ENCODE measurements at places on chromosomes 16 and 17.

DNA sequence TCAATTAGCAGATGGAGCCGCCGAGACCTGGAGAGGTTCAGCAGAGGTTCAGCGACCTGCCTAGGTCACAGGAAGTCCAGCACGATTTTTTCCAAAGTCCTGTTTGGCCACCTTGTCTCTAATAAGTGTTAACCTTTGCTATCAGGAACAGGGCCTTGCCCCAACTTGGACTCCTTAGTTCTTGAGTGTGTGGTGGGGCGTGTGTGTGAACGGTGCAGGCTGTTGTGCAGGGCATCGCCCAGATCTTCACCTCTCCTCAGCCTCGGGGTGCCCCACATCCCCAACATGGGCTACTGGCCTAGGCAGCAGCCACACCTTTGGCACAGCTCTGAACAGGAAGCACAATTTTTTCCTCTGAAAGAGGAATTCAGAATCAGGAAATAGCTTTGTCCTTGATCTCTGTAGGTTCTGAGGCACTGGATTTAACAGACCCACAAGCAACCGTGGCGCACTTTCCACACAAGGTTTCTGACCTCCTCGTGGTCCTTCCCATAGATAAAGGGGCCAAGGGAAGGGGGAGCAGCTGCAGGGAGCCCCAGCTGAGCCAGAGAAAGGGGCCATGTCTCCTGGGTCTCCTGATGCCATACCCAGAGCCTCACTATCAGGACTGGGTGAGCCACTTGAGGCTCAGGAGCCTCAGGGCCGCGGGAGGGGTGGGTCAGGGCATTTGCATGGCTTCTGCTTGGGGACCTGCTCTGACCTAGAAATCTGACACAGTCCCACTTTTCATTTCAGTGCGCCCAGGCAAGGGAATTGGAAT, 10.4 kb downstream of the MPRIP start:
- no peak for DNase-seq

DNA sequence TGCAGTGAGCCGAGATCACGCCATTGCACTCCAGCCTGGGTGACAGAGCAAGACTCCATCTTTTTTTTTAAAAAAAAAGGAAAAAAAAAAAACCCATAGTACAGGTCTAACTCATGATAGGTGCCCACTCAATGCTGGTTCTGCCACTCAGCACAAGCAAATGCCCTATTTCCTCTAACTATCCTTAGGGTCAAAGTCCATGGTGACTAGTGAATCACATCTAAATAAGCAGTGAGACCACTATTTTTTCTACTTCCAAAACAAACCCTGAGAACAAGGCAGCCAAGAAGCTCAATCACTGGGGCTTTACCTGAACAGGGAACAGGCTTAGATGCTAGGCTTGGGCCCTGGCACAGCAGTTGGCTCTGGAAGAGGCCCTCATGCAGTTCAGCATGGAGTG, 3.4 kb downstream of the BLTP2 start:
- no peak for DNase-seq

DNA sequence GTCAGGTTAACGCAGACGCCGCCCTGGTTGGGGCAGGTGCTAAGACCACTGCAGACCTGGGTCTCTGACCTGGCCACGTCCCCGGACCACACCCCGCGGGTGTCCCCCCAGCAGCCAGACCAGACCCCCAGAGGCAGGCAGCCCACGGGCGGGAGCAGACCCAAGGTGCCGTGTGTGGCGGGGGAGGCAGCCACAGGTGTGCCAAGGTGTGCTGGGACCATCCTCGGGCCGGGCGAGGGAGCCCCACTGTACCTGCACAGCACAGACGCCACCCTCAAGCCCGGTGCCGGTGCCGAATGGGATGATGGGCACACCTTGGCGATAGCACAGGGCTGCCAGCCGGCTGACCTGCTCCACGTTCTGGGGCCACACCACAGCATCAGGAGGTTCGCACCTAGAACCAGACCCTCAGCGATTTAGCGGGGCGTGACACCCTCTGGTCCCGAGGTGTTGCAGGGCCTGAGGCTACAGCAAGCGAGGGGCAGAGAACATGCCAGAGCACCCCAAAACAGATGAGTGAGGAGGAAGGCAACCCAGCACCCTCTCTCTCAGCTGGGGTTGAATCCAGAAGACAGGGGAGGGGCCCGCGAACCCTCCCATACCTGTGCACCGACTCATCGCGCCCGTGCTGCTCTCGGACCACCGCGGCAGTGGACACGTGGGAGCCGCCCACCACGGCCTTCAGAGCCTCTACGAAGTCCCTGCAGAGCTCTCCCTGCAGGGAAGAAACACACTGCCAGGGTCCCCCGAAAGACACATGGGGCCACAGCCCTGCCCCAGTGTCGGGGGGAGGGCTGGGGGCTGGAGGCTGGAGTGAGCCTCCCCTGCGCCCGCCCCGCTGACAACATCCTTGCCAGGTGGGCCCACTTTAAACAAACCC, 1.4 kb downstream of the LDHD start:
- DNase-seq, result no peak

- DNase-seq, result no peak
These were observed 12.8 kb downstream of the SPNS3 start for GRCh38 chr17:4446326-4447071.

DNA sequence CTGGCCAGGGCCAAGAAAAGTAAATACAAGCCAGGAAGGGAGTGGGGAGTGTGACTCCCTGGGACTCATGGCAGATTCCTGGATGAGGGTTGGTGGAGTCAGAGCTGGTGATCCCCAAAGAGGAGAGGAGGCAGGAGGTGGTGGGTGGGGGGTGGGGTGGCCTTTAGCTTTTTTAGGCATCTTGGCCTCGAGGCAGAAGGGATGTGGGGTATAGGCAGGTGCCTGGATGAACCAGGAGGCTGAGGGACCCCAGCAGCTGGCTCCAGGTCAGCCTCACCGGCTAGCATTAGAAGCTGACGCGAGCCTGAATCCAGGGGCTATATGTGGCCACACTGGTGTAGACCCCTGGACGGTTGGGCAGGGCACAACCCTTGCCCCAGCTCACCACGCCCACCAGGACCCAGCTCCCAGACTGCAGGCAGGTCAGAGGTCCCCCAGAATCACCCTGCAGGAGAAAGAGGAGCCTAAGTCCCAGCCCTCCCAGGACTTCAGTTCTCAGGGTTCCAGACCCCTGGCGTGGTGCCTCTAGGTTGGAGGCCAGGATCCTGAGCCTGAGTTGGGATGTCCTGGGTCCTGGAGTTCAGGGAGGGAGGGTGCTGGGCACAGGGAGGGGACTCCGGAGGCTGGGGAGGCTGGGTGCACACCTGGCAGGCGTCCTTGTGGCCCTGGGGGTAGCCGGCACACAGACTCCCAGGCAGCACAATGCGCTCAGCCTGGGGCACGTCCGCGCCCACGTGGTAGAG, 2.8 kb downstream of the PRSS33 start:
- no peak for DNase-seq

DNA sequence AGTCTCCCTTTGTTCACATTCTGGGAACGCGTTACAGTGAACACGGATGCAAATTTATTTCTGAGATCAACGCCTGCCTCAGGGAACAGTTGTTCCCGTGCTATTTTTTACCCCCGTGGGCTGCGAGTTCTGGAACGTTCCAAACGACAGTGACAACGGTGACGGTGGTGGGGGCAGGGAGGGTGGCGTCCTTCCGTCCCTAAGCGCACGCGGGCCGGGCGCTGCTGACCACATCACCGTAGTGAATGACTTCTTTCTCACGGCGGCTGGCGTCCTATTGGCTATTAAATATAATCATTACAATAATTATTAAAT, 45.1 kb upstream of the SSTR5 start:
- DNase-seq, result no peak

- DNase-seq, result no peak
These were observed 7.0 kb upstream of the METTL22 start for GRCh38 chr16:8614435-8615029.

DNA sequence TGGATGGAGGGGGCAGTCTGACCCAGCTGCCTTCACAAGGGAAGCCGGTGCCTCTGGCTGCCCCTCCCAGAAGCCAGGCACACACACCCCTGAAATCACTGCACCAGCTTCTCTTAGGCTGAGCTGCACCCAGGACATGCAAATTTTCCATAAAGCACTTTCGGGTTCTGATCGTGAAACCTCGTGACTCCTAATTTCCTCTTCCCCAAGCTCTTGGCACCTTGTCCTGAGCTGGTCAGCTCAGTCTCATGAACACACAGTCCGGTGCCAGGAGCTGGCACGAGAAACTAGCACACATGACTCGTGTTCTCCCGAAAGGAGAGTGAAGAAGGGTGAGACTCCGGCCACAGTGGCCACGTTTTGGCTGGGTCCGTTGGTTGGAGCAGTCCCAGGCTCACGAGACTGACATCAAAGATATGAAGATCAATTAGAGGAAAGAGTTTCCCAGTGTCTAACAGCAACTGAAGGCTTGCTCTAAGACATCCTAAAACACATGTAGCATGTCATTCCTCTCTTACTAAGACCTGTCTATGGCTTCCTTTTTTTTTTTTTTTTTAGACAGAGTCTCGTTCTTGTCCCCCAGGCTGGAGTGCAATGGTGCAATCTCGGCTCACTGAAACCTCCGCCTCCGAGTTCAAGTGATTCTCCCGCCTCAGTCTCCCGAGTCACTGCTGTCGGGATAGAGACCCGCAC, 9.2 kb upstream of the ABR start:
- DNase-seq, result no peak

DNA sequence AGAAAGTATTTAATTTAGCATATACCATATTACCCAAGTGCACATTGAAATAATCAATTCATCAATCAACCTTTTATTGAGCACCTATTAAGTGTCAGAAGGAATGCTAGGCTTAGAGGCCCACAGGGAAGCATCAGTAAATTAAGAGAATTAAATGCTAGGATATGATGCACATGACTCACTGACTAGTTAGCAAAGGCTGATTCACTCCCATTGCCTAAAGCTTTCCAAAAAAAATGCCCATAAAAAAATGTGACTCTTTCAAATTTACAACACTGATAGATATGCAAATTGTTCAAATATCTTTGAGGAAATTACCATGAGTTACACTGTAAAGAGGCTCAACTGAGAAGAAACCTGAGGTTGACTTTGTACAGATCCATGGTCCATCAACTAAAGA, 883.3 kb downstream of the CDH11 start:
- DNase-seq, result no peak

- no peak for DNase-seq
These were observed 705.5 kb downstream of the CDH11 start for GRCh38 chr16:64416216-64417005.

GRCh38 chr16:83472776-83473501, 334.8 kb upstream of the HSBP1 start:
- no peak for DNase-seq

DNA sequence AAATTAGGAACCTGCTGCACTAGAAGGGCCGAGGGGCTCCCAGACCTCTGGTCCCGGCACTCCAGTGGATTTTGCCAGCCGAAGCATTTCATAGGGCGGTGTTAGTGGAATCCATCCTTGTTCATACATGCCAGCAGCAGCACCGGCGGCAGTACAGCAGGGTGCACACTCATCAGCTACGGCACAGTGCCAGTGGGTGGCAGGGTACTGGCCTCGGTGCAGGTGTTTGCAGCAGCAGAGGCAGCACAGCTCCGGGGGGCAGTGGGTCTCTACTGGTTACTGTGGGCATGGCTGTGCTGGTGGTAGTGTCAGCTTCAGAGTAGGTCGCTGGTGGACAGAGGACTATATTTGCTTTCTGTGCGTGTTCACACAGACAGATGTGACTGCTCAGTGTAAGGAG, 985.7 kb downstream of the CDH8 start:
- no peak for DNase-seq

DNA sequence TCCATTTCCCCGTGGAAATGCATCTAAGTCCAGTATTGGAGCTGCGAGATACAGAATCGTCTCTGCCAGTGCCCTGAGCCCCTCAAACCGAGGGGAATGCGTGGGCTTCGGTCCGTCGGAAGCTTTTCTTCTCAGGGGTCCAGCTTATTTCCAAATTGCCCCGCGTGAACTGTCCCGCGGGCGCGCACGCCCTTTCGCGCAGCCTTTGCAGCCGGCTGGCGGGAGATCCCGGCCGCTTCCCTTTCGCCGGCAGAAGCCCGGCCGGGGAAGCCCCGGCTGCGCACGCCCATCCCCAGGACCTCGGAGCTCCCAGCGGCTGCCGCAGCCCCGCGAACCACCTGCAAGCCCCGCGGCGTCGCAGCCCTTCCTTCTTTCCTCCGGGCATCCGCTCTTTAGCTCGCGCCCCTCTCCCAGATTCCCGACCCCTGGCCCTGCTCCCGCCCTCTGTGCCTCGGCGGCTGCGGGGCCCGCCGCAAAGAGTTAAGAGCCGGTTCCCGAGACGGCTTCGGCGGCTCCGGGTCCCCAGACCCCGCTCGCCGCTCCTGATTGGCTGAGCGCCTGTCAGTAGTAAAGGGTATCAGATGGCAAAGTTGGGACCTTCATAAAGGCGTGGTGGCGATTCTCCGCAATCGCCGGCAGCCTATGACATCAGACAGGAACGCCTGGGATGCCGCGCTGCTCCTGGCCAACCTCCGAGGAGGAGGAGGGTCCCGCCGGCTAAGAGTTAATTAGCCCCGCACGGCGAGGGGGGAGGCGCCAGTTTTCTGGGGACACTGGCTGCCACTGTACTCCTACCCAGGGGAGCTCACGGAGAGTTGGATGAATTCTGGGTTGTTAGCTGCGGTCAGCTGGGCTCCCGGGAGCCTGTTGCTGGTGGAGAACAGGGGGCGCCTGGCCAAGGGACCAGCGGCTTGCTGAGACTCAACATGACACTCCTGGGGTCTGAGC, at the start of gene MYOCD:
Gene MYOCD, plus strand, starts transcription at position 628 of the 948 bp plus-strand sequence. Its CDS starts 299 bp downstream, at position 927.
- no peak for DNase-seq

- no peak for DNase-seq
These were observed 7.5 kb upstream of the ADCY9 start for GRCh38 chr16:4123616-4124300.

DNA sequence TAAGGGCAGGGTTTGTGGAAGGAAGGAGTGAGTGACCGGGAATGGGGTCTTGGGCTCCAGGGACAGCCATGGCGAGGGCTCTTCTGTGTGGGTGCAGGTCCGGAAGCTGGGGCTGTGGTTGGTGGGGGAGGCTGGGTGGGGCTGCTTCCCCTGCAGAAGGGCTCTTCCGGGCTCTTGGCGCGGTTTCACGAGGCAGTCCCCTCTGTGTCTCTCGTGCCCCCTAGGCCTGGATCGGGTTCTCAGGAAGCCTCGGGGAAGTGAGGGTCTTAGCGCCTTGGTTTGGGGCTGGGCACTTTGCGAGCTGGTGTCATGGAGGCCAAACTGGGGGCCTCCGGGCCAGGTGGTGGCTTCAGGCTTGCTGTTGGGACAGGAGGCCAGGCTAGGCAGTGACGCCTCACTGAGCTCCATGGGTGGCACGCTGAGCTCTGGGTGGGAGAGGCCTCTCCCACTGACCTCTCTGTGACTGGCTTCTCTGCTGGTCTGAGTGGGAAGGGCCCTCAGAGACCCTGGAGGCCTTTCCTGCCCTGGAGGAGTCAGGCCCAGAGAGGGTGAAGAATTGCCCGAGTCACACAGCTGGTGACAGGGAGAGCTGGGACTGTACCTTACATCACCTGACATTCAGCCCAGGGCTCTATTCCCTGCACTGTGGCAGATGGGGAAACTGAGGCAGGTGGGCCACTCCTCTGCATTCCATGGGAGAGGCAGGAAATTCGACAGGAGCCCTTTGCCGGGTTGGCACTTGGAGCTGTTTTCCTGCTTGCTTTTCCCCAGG, 8.2 kb downstream of the ADCY7 start:
- DNase-seq, result no peak

GRCh38 chr17:1577182-1577581, 14.6 kb upstream of the PITPNA start:
- no peak for DNase-seq

All from activated naive CD4-positive, alpha-beta T cell (primary cell).